ENCODE measurements at places on chromosomes 5 and 9.

DNA sequence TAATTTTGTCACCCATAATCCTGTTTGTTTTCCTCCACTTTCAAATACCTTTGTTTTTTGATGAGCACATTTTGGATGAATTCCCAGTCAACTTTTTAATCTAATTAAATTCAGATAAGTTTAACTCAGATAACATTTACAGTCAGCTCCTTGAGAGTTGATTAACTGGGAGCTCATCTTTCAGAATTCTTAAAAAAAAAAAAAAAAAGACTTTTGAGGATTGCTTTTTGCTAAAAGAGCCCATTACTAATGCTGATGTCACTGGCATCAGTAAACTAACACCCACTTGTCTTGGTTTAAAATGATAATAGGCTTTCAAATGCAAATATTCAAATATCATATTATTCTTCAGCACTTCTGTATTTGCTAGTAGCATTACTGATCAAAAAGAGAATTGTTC is 47.1 kb upstream of the NFIB start:
- no peak for DNase-seq

DNA sequence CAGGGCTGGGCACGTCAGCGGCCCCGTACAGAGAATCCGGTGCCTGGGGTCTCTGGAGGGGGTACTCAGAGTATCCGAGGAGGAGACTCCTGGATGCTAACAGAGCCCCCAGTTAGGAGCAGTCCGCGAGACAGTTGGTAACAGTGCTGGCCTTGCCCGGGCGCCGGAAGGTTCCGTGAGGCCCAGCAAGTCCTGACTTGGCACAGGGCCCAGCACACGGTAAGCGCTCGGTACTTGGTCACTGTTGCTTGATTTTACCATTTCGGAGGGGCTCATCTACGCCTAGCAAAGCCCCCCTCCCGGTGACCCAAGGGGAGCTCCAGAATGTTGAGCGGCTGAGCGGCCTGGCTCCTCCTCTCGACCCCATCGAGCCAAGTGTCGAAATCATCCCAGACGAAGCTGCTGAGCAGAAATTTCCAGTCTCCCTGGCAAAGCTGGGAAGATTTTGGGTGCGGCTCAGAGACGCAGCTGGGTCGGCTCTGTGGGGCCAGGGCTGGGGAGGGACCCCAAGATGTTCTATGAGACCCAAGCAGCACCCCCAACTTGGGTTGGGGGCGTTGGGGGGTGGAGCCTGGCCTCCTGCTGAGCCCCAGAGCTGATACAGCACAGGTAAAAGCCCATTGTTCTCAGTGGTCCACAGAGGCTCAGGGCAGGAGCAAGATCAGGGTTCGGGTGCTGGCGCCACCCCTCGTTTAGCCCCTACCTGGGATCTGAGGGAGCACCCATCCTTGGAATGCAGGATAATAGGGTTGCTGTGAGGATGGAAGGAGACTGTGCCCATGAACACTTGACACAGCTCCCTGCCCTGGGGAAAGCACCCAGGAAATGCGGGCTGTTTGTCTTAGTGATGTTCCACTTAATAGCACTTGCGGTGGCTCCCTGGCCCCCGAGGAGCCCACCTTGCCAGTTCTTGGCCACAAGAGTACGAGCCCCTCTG is 137.2 kb downstream of the C9orf50 start:
- no peak for DNase-seq

DNA sequence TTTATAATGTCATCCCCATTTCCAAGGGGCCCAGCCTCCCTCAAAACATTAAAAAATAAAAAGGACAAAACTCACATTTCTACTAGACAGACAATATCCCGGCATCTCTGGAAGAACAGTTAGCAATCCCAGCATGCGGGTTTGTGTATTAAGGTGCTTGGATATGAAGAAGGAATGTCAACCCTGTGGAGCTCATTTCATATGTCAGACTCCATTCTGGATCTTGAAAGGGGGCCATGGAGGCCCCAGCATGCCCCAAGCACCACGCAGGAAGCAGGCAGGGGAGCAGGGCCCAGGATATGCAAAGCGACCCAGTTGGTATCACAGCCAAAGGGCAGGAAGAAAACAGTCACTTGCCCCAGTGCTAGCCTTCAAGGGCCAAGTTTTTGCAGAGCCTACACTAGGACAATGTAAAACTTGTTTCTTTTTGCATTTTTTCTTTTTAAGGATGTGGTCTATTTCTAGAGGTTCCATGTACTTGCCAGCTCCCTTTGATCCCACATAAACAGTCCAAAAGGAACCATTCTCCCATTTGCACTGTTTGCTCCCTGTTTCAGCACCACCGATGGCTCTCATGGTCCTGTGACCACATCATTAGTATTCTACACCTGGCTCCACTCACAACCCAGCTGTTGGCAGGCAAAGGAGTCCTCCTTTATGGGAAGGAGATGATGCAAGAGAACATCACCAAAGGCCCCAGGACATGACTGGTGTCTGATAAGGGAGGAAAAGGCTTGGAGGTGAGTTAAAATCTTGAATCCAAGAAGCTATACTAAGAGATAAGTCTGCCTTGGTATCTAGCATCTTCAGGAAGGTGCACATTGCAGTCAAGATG is 58.3 kb downstream of the FGF1 start:
- DNase-seq, result no peak

DNA sequence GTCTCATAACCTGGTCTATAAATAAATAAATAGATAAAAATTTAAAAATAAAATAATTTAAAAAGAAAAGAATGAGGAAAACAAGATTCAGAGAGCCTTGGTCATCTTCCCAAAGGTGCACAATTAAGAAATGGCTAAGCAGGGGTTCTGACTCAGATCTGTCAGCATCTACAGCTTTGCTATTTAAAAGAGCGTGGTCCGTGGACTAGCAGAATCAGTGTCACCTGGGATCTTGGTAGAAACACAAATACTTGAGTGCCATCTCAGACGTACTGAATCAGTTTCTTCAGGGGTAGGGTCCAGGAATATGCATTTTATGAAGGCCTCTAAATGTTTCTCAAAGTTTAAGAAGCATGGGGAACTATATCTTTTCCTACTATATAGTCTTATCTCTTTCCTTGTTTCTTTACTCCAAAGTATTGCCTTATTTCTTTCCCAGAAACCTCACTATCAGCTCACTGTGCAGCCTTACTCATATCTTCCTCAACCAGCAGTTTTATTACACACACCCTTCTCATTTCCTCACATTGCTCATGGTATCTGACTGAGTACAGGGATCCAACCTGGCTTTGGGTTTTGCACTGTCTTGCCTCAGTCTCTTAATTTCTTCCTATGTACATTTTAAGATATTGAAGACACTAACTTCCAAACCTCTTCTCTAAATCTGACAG is 58.6 kb downstream of the TMC1 start:
- no peak for DNase-seq

DNA sequence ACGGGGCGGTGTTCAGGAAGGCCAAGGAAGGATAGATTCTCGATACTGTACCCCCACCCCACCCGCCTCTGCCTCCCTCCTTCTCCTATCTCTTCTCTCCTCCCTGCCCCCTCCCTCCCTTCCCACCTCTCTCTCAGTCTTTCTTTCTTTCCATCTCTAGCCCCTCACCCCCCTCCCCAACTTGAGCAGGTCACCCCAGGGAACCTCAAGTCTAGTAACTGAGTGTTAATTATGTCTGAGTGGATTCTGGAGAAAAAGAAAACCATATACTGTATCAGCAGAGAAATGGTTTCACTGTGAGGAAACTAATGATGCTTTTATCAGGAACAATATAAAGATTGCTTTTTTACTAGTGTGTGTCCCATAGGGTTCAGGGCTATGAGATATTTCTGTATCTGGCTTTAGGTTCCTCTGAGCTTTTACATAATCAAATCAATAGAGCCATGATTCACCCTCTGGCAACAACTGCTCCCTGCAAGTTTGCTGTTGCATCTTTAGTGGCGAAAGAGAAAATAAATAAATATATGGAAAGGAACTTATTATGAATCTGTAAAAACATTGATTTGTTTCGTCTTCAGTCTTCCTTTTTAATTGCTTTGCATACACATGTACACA is 639.7 kb downstream of the CCDC171 start:
- no peak for DNase-seq

- no peak for DNase-seq
Observed at GRCh38 chr5:78727786-78728761, 79.5 kb upstream of the LHFPL2 start.

DNA sequence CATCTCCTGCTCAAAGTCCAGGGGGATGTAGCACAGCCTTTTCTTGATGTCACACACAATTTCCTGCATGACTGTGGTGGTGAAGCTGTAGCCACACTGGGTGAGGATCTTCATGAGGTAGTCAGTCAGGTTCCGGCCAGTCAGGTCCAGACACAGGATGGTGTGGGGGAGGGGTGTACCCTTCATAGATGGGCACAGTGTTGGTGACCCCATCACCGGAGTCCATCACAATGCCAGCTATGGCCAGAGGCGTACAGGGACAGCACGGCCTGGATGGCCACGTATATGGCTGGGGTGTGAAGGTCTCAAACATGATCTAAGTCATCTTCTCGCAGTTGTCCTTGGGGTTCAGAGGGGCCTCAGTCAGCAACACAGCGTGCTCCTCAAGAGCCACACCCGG is 19.7 kb upstream of the SPZ1 start:
- DNase-seq, result no peak

- DNase-seq, result no peak
Observed at GRCh38 chr5:40841068-40841805, at the start of gene CARD6. CARD6 (plus strand) TSS chr5:40841367; CDS start chr5:40841383, 16 bp downstream.

DNA sequence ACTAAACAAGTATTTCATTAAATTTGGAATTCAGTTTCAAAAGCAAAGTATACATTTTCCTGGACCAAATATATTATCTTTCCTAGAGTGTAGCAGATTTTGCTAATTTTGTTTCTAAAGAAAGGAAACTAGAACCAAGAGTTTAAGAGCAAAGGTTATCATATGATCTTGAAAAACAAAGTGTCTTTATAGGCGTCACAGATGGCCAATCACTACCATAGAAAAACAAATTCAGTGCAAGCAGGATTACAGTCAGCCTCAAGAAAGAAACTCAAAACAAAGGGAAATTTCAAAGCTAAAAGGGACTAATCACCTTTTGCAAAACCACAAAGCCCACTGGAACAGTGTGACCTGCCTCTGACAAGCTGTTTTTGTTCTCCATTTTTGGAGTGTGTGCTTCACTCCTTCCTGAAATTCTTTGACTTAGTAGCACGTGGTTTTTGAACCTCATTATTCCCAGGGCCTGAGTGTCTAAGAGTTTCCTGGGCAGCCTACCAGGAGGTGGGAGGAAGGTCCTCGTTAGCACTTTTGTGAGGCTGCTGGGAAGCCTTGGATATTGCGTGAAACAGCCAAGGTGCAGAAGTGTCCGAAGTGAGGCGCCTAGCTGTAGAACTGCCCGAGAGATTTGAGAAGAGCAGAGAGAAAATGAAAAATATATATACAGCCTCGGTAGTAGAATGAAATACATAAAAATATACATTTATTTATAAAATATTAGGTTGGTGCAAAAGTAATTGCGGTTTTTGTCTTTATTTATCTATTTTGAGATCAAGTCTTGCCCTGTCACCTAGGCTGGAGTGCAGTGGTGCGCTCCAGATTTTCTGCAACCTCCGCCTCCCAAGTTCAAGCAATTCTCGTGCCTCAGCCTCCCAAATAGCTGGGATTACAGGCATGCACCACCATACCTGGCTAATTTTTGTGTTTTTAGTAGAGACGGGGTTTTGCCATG is 246.1 kb downstream of the MARCHF11 start:
- DNase-seq, result peak; percentile 23

DNA sequence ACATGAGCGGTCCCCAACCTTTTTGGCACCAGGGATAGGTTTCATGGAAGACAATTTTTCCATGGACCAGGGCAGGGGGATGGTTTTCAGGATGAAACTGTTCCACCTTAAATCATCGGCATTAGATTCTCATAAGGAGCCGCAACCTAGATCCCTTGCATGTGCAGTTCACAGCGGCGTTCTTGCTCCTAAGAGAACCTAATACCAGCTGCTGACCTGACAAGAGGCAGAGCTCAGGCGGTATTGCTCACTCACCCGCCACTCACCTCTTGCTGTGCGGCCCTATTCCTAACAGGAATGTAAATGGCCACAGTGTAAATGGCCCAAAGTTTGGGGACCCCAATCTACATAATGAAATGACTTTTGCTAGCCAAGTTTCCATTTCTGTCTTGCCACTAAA is 3.1 kb upstream of the PLIN2 start:
- no peak for DNase-seq

DNA sequence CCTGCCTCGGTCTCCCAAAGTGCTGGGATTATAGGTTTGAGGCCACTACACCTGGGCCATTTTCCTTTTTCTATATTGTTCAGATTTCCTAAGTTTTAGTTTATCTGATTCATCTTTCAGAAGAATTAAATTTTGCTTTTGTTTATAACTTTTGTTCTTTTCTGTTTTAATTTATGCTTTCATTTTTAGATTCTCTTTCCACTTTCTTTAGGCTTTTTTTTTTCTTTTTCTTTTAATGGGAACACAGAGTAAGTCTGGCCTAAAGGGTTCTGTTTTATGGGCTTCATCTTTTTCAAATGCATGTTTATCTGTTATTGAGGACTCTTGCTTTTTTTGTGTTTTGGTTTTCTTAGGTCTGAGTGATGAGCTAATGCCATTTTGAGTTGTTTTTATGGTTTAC is 42.1 kb downstream of the SNX30 start:
- no peak for DNase-seq

DNA sequence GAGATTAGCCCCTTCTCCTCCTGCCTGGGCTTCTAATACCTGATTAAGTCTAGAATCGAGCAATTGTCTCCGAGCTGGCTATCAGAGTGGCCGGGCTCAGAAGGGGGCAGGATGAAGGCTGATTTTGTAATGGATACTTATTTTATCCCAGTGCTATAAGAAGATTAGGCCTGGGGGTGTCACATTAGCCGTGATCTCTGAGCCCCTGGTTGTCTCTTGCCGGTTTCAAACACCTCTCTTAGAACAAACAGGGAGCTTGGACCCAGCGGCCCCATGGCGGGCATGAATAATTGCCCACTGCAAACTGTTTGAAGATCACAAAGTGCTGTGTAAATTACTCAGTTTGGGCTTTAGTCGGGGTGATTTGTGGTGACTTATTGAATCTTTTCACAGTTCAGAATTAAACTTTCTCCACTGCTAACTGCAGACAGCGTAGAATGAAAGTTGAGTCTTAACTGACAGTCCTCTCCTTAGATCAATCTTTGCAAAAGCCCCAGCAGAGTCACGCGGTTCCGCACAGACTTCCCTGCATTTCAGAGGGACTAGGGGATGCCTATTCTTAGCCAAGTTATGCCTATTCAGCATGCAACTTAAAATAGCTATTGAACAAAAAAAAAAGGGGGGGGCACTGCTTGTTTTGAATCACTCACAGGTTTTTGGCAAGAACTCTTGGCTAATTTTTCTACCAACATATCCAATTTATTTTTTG is 200.6 kb upstream of the IRX1 start:
- peak; percentile 21 for DNase-seq

GRCh38 chr5:101364469-101364868 is 461.4 kb upstream of the ST8SIA4 start:
- no peak for DNase-seq
